Natural killer cell (primary cell): ENCODE measurements at places on chromosomes 3 and 15. TPM values are rescaled to one million over a fixed set of nuclear protein-coding genes. Genes with fewer than 3 reads are reported as not detected.

Gene STX19
- not detected for total RNA-seq

Gene RASGRF1
- not detected for total RNA-seq

Gene ROBO1
- not detected for total RNA-seq

Gene RAB5A
- 102 TPM for total RNA-seq

Gene DZIP1L
- total RNA-seq: not detected

Gene ERICH6
- total RNA-seq: 3.6 TPM

Gene TCF12
- 107 TPM for total RNA-seq

Gene MYL3
- total RNA-seq: not detected

Gene AKAP13
- total RNA-seq: 661 TPM

Gene SCN5A
- total RNA-seq: not detected

Gene STXBP5L
- total RNA-seq: not detected

Gene ATP10A
- total RNA-seq: 51.2 TPM

Gene P2RY1
- 2.0 TPM for total RNA-seq

Gene CPB1
- total RNA-seq: not detected
